ENCODE measurements at places on chromosomes 5 and 9.

DNA sequence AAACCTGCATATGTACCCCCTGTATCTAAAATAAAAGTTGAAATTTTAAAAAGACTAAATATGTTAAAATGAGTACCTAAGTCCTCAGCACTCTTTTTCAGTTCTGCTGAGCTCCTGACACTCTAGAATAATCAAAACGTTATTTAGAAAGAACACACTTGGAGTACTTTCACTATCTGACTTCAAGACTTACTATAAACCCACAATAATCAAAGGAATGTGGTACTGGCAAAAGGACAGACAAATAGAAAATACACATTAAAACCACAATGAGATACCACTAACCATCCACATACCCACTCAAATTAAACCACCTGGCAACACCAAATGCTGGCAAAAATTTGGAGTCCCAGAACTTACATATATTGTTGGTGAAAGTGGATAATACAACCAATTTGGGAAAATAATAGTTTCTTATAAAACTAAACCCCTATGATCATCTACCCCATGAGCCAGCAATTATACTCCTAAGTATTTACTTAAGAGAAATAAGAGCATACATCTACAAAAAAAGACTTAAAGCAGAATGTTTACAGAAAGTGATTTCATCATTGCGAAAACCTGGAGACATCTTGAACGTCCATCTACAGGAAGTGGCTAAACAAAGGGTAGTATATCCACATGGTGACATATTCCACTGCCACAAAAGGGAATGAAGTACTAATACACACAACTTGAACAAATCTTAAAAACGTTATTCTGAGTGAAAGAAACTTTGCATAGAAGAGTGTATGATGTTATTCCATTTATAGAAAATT lies 12.8 kb upstream of the PRSS3 start:
- no peak for DNase-seq

GRCh38 chr9:93948441-93949072 lies 6.6 kb downstream of the BARX1 start:
- no peak for DNase-seq

DNA sequence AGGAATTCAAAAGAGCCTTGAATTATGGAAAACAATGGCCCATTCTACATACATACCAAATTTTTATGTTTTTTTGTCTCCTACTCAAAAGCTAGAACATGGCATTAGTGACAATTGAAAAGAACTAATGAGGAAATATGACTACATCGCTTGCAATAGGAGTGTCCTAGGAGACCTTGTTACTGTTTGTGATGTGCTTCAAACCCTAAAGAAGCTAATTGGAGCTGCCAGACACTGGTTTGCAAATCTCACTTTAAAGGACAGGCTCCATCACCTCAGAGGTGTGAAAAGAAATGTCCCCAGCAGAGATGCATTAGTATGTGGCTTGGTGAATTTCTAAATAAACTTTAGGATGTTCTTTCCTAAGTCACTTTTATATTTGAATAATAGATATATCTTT lies 354.2 kb upstream of the EFNA5 start:
- no peak for DNase-seq

GRCh38 chr5:144390133-144390532 lies 219.5 kb downstream of the KCTD16 start:
- DNase-seq: peak; percentile 6

DNA sequence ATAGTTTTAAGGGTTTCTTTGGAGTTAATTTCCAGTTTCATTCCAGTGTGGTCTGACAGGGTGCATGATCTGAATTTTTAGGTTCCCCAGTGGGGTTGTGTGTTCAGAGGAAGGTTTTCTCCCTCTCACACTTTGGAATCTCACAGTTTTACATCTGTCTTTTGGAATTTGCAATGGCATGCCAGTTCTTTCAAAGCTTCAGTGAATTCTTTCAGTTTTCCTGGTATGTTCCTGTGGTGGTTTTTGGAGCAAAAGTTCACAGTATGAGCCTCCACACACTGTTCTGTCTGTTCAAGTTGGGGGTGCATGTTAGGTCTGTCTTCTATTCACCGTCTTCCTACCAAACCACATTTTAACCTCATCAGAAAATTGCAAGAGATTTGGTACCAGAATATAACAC lies 624.2 kb downstream of the KCTD16 start:
- no peak for DNase-seq

DNA sequence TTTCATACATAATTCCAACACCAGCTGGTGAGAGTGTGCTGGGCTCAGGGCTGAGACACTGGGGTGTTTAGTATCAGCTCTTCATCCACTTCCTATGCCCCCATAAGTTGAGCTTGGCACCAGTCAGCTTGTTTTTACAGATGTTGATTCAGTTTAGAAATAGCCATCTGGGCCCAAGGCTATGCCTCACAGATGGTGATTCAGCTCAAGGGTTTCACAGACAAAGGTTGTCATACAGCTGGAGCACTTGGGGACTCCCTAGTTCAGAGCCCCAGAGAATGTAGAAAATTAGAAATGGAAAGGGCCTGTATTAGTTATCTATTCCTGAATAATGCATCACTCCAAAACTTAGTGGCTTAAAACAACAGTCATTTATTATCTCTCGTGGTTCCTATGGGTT lies 10.3 kb upstream of the CRHBP start:
- peak; percentile 64 for DNase-seq

GRCh38 chr9:98081477-98082219 lies 25.1 kb downstream of the NANS start:
- DNase-seq: no peak

DNA sequence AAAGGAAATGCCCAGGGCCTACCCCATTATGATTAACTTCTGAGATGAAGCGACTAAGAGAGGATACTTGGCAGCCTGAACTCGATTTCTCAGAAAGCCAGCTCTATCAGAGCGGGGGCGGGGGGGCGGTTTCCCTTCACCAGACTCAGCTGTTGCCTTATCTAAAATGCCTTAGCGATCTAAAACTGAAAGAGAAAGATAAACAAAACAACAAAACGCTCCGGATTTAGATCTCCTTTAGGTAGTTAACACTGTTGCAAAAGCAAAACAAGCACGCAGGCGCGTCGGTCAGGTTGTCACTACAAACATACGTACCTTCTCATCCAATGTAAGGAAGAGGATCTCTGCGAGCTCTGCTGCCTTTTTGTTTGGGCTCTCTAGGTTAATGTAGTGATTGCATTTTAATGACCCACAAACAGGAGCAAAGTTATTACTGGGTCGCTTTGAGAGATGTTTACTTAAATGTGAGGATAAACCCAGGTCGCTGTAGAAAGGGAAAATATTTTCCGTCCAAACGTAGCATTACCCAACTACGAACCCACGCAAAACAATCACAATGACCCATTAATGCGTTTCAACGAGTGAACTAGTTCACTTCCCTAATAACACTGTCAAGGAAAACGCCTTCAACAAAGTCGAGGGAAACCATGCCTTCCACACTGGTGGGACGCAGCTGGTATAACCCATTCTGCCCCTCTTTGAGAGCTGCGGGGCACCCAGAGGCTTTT lies 982 bp downstream of the EPB41L4A start:
- no peak for DNase-seq

- DNase-seq: no peak
Observed at GRCh38 chr9:96554801-96555566, 64.7 kb downstream of the CDC14B start.

- DNase-seq: no peak
Observed at GRCh38 chr9:34647084-34647403, 569 bp downstream of the GALT start.

DNA sequence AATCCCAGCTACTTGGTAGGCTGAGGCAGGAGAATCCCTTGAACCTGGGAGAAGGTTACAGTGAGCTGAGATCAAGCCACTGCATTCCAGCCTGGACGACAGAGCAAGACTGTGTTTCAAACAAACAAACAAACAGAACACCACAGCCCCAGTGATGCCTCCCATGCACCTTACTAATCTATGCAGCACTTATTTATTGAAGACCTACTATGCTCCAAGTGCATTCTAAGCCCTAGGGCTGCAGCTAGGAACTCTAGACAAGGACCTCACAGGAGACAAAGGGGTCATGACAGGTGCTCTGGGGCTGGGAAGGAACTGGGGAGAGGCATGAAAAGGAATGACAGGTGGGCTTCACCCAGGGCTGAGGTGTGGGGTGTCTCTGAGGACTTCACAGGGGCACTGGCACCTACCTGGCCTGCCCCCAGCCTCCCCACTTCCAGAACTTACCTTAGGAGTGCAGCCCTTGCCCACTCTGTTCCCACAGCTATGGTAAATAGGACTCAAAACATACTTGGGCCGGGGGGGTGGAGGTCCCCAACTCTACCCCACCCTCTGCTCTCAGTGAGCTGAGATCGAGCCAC lies 69.4 kb downstream of the C9orf50 start:
- no peak for DNase-seq

DNA sequence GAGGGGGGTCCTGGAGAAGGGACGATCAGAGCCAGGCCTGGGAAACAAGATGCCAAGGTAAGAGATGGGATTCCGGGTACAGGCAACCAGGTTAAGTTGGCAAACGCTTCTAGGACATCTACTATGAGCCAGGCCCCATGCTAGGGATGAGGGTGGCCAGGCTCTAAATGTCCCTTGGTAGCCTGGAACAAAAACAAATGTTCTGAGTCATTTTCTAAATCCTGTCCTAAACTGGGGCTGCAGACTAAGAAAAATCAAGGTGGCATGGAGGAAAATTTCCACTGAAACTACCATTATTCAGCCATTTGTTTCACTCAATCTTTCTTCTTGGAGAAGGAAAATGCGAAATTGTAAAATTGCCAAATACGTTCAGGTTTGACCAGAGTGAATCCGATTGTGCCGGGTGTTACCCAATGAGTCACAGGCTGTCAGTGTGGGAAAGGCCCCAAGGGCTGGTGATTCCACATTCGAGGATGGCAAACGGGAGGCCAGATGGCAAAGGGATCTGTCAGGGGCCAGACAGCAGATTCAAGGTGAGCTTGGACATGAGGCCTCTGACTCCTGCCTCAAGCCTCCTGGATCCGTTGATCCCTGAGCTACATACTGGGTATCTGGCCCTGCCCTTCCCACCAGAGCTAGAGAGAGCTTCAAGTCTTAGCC lies 57.6 kb downstream of the PAX5 start:
- DNase-seq: no peak

DNA sequence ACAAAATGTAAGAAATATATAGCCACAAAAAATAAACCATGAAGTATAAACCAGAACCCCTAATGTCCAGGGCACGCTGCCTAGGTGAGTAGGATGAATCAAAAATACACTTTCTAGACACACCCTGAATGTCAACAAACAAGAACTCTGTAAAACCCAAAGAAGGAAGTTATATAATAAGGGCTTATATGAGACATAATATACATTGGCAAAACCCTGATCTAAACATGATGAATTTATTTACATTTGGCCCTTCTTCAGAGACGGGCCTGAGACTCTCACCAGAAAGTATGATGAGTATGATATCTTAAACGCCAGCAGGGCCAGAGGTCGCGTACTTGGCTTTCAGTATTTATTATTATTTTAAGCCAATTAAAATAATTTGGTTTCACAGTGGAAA lies 125.1 kb upstream of the FST start:
- DNase-seq: no peak

GRCh38 chr5:180096616-180097015 lies 25.1 kb upstream of the RNF130 start:
- no peak for DNase-seq

DNA sequence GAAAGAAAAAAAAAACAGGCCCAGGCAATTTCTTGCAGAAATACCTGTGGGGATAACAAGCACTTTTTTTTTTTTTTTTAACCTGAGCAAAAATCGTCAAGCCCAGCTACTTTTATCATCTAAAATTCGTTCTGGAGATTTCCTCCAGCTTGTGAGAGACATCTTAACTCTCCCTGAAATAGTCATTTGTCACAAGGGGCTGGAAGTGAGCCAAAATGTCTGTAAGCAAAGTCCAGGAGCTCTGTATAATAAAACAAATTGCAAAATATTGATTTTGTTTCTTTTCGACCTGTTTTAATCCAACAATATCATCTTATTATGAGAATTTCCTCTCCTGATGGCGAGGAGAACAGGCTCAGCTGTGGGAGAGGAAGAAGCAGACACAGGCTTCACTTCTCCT lies 168.4 kb downstream of the TTLL11 start:
- DNase-seq: no peak

- DNase-seq: no peak
Observed at GRCh38 chr5:179187681-179188575, 127.8 kb downstream of the ZNF354C start.

GRCh38 chr9:23172206-23172605 lies 653.8 kb downstream of the ELAVL2 start:
- DNase-seq: no peak

DNA sequence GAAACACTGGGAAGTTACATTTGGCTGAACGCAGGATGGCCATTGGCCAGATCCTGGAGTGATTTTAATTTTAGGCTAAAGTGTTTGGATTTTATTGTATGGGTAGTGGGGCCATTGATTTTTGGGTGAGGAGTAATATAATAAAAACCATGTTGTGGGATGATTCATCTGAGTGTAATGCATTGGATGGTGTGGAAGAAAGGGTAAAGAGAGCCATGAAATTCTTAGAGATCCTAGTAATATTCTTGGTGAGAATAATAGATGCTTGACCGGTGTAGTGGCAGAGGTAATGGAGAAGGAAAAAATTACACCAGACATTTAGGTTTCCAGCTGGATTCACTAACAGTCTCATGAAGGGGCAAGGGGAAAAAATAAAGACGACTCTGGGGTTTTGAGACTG lies 158.1 kb downstream of the NPR3 start:
- peak; percentile 28 for DNase-seq

DNA sequence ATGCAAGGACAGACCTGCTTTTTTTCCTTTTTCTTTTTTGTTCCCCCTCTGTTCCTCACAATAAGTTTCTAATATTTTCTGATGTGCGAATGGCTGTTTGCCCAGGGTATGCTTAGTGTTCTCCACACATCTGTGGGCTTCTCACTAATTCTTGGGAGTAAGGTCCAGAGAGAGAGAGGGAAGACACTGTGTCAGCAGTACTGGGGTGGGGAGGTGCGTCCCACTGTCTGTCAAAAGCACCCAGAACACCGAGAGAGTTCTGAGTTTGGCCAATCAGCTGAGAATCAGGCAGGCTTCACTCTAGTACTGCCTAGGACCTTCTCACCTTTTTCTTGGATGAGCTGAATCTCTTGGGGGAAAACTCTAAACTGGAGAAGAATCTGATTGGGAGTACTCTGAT lies 61.8 kb downstream of the ELL2 start:
- DNase-seq: no peak

DNA sequence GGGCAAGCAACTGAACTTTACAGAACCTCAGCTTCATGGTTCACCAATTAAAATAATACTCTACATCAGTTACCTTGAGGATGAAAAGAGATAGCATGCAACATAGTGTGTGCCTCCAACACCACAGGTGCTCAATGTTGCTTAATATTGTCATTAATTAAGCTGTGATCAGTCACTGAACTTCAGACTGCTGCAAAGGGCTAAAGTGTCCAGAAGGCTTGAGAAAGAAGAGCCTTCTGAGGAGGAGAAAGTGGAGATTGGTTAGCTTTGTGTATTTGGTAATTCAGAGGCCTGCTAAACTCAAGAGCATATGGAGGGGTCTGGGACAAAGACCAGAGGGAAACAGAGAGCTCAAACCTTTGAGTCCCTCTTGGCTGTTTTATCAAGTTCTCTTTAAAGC lies 66.3 kb upstream of the SELENOP start:
- no peak for DNase-seq

- DNase-seq: no peak
Observed at GRCh38 chr9:130236436-130236985, 29.0 kb upstream of the HMCN2 start.

- peak; percentile 50 for DNase-seq
Observed at GRCh38 chr9:136614372-136614922, 48.3 kb upstream of the EGFL7 start.

All from stromal cell of bone marrow (primary cell).